Activated T-cell treated with anti-CD3 and anti-CD28 coated beads, Interleukin-2, amount 50 U/mL, for 1 hour (primary cell): ENCODE measurements at places on chromosomes 5 and 9.

DNA sequence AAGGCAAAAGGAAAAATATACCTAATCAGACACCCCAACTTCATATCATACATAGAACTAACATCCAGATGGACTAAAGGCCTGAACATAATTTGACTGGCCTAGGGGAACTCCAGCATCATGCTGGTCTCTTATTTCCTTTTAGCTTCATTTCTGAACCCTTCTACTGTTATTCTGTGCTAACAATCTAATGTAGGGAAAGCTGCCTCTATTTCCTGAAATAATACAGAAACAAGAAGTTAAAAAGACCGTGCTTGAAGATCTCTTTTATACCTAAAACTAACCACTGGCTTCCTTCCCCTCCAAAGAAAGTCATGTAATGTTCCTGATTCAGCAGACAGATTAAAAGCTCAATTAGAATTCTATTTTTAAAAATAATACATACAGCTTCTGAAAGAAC is 36.7 kb downstream of the LPAR1 start:
- no peak for DNase-seq

GRCh38 chr9:131951905-131952304 is 127.8 kb downstream of the MED27 start:
- DNase-seq, result no peak

DNA sequence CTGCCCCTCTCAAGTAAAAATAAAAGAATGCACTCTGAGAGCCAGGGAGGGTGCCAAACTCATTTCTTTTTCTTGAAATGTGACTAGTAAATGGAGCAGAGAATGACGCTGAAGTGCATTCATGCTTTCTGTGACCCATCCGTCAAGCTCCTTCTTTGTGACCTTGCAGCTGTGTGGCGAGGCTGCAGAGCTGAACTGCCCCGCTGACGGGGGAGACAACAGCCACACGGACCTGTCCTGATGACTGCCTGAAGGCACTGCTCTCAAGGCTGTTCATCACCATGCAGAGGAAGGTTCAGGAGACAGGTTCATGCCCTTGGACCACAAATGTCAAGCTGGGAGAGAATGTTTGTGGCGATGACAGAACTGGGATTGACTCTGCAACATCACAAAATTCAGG is 21.0 kb upstream of the RASGEF1C start:
- no peak for DNase-seq

- no peak for DNase-seq
Measured at GRCh38 chr5:128338649-128339048, 199.4 kb downstream of the FBN2 start.

DNA sequence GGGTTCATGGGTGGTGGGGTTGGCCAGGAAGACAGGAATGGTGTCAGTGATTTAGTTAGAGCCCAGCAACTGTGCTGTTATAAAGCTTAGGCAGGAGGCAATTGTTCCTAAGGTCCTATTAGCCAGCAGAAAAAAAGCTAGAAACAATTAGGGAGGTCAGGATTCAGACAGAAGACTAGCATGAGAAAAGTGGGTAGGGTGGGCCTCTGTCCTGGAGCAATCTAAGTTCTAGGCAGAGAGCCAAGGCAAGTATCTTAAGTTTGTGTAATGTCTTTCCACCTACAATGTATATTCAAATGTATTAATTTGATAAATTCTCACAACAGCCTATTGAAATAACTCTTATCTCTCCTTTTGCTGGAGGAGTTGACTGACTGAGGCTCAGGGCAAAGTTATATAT is 6.1 kb upstream of the ZFAND5 start:
- no peak for DNase-seq

GRCh38 chr5:73495772-73496335 is 2.4 kb upstream of the BTF3 start:
- DNase-seq, result no peak

GRCh38 chr5:66967102-66967501 is 229.5 kb downstream of the CD180 start:
- DNase-seq, result no peak

- no peak for DNase-seq
Measured at GRCh38 chr9:37549527-37549926, 26.7 kb downstream of the FBXO10 start.

DNA sequence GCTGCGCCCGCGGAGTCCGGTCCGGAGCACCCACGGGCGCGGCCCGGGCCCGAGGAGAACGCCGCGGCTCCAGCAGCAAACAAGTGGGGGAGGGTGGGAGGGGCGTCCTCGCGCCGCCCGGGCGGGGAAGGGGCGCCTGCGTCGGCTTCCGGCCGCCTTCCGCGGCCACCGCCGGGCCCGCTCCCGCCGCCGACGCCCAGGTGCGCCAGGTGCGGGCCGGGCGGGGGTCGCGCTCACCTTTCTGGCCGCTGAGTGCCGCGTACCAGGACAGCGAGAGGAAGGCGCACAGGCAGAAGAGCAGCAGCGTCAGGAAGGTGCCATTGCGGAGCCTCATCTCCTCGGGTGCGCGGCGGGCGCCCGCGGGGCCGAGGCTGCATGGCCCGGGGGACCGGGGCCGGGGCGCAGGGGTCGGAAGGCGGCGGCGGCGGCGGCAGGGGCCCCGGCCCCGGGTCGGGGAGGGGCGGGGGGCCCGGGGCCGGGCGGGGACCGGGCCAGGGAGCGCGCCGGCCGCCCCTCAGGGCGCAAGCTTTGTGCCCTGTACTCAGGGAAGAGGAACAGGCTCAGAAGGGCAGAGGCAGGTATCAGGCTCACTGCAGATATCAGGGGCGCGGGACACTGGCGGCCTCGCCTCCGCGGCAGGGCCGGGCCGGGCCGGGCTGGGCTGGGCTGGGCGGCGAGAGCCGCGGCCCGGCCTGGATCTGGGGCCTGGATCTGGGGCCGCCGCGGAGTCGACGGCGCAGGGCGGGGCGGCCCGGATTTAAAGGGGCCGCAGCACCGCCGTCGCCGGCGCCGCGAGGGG is at the start of gene MGAT4B:
TSS of gene MGAT4B (minus strand) at position 617 of the 799 bp plus-strand sequence. CDS start at position 334, 283 bp downstream.
- peak; percentile 71 for DNase-seq

- DNase-seq, result no peak
Measured at GRCh38 chr5:141603923-141604717, 14.7 kb downstream of the DIAPH1 start.
